ENCODE measurements at places on chromosomes 3 and 15.

GRCh38 chr3:52110502-52110901 is 43.7 kb downstream of the POC1A start:
- DNase-seq = no peak

- no peak for DNase-seq
Observed at GRCh38 chr3:158991146-158991705, 189.4 kb downstream of the MFSD1 start.

- no peak for DNase-seq
Observed at GRCh38 chr3:171895900-171896299, 52.8 kb downstream of the TMEM212 start.

- DNase-seq = no peak
Observed at GRCh38 chr3:198107840-198108734, 148.1 kb downstream of the LMLN start.

DNA sequence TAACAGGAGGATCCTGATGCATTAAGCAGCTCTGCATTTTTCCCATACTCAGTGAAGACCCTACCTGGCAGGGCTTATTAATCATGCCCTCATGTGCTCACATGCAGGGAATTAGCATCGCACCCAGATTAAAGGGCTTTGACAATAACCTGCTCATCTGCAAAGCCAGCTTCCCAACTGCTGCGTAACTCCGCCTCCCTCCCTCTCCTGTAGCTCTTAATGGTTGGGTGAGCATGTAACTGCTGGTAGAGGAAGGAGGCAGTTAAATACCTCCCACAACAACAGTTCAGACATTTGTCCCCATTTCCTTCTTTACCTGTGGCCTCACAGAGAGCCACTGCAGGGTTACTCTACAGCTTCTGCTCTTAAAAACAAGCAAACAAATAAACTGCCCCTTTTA is 203.6 kb upstream of the WNT5A start:
- no peak for DNase-seq

DNA sequence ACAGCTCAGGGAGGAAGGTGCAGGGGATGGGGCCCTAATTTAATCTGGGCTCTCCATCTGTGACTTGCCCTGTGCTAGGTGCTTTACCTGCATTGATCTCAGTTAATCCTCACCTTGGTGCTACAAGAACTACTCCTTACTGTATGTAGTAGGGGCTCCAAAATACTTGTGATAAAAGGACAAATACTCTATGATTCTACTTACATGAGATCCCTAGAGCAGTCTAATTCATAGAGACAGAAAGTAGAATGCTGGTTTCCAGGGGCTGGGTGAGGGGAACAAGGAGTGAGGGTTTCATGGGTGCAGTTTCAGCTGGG is 67.2 kb downstream of the SLC6A1 start:
- no peak for DNase-seq

- DNase-seq = no peak
Observed at GRCh38 chr3:39501968-39502837, 34.7 kb downstream of the MOBP start.

DNA sequence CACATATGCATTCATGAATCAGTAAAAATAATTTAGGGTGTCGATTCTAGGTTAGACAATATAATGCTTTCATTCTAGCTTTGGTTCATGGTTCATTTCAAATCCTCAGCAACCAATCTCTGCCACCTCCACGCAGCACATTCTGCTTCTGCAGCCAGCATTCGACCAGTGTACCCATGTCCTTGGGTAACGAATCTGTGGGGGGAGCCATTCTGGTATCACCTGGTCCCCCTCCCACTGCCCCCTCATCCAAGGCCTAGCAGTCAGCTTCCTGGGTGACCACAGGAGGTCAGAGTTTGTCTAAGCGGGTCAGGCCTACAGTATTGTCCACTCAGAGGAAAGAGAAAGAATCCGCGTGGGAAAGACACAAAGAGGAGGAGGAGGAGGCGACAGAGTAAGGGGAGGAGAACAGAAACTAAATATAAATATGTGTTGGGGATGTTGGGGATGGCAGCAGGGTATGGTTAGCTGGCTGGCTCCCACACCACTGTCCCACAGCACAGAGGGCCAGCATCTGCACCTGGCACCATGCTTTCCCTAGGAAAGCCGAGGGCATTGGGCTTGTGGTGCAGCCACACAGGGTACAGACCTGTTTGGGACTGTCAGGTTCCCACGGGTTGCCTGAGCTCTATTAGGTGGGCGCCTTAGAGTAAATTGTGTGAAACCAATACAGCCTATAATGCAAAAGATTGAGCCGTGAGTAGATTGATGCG is 12.1 kb downstream of the PAK6 start:
- DNase-seq = no peak

DNA sequence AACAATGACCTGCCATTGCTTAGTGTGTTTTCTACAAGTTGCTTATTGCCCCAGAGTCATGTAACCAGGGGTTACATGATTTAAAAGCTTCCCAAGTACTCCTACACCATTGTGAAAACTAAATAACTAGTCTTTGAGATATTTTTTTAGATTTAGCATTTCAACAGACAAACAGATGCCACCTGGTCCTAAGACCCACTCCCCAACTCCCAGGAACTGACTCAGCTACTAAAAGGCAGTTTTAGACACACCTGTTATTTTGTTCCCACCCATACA is 28.1 kb upstream of the KBTBD12 start:
- DNase-seq = no peak

DNA sequence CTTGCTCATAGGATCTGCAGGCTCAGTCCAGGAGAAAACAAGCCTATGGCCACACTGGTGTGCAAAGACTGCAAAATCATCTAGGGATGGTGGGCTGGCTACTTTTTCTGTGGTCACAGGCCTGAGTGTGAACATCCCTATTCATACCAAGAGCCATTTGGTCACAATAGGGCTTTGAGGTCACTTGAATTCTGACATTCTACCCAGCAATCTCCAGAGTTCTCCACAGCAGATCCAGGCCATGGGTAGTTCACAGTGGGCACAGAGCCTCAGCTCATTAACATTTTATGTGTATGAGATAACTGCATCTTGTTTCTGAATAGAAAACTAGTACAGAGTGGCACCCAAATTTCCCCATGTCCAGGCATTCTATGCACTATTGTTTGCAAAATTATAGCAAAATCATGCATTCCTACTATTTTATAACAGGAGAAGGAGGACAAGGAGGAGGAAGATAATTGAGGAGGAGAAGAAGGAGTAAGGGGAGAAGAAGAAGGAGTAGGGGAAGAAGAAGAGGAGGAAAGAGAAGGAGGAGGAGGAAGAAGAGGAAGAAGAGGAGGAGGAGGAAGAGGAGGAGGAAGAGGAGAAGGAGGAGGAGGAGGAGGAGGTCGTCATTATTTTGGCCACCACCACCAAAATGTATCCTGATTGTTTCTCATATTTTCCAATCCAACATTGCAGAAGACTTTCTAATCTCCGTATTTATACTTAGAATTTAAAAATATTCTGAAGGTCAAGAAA is 129.0 kb downstream of the SEMA6D start:
- DNase-seq = no peak

DNA sequence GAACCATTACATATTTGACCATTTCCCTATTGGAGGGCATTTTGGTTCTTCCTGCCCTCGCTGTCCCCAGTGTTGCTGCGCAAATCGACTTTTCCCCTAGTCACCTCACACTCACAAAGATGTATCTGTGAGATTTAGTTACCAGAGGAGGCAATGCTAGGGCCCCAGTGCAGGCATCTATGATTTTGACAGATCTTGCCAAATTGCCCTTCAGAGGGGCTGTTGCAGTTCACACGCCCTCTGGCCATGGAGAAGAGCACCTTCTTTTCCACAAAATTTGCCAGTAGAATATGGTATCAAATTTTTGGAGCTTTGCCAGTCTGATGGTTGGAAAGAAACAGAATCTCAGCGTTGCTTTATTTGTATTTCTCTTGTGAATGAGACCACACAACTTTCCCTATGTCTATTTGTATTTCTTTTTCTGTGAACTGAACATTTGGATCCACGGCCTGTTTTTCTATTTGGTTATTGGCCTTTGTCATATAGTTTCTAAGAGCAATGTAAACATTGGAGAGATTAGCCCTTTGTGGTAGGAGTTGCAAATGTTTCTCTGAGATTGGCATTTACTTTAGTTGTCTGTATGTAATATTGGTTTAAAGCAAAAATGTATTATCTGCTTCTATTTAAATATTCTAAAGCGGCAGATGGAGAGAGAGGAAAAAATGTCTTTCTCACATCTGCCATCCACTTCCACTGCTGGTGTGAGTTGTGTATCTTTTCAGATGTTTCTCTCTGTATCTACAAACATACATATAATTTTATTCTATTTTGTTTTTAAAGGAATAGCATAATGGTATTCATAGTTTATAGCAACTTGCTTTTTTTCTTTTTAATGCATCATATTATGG is 66.1 kb downstream of the DNASE1L3 start:
- no peak for DNase-seq

DNA sequence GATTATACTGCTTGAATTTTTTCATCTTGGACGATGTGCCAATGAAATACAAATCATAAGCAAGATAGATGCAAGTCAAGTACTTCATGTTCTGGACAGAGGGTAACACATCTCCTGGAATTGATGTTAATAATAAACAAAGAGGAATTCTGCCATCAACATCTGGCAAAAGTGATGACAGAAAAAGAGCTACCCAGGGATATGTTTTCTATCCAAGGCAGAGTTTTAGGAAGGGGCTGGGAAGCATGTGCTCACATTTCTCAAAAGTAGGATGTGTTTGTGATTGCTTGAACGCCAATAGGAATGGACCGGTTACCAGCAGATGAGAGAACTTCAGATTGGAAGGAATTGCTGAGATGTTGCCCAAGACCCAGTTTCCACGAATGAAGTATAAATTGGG is 242.6 kb upstream of the AGTR1 start:
- no peak for DNase-seq

DNA sequence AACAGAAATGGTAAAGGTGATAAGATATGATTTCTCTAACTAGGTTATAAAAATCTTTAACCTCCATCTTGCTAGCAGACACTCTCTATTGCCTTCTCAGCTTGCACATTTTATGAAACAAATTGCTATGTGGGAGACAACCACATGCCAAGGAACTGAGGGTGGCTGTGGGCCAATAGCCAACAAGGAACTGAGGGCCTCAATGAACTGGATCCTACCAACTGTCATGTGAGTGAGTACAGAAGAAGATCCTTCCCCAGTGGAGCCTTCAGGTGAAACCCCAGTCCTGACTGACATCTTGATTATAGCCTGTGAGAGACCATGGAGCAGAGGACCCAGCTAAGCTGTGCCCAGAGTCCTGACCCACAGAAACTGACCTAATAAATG is 129.2 kb upstream of the LRIG1 start:
- no peak for DNase-seq

GRCh38 chr3:58351920-58352319 is 19.2 kb downstream of the PXK start:
- no peak for DNase-seq

DNA sequence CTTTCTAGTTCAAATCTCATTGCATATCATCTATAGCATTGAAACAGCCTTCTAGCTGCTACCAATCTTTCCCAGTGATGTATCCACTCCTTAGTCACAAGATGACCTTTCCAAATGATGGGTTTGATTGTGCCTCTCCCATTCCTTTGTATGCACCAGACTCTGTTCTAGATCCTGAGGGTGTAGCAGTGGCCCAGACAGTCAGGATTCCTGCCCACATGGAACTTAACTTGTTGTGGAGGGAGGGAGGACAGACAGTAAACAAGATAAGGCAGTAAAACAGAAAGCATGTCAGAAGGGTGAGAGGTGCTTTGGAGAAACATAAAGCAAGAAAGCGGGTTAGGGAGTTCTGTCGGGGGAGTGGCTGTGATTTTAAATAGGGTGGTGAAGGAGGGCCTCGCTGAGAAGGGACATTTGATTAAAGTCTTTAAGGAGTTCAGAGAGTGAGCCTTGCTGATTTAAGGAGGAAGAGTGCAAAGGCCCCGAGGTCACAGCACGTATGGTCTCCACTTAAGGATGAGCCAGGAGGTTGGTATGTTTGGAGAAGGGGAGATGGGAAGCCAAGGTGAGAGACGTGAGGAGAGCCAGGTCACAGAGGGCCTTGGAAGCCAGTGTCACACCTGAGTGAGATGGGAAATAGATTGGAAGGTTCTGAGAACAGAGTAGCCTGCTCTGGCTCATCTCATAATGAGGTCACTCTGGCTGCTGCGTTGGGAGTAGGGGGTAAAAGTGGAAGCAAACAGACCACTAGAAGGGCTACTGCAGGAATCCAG is 38.3 kb downstream of the FAM43A start:
- DNase-seq = no peak

DNA sequence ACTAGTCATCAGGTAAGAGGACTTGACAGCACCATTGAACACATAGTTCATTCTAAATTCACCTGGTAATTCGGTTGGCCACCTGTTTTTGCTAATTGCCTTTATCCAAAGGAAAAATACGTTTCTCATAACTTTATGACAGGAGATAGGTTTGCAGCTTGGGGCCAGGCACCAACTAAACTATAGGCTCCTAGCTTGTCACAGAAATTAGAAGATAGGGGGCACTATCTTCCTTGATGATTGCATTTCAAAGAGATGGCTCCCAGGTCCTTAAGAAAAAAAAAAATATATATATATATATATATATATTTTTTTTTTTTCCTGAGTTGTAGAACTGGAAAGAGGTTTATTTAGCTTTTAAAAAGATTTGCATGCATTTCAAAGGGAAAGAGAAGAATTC is 563.6 kb downstream of the NAALADL2 start:
- no peak for DNase-seq

DNA sequence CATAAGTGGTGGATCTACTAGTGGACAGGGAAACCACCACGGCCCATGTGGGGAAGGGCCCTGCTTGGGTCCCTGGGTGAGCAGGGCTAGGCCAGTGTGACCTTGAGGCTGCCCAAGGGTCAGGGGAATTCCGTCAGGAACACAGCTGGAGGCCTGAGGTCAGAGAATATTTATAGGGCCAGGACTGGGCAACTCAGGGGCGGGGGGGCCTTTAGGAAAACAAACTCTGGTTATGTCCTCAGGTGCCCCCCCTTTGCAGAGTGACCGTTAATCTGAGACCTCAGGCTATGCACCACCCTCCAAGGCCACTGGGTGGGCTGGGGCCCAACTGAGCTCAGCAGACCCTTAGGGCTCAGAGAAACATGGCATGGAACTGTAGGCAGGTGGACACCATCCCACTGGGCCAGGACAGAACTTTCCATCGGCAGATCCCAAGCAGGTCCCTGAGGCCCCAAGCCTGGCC is 2.5 kb downstream of the TWF2 start:
- DNase-seq = no peak

GRCh38 chr3:49092938-49093852 is 676 bp downstream of the QRICH1 start:
- DNase-seq = peak; percentile 71

DNA sequence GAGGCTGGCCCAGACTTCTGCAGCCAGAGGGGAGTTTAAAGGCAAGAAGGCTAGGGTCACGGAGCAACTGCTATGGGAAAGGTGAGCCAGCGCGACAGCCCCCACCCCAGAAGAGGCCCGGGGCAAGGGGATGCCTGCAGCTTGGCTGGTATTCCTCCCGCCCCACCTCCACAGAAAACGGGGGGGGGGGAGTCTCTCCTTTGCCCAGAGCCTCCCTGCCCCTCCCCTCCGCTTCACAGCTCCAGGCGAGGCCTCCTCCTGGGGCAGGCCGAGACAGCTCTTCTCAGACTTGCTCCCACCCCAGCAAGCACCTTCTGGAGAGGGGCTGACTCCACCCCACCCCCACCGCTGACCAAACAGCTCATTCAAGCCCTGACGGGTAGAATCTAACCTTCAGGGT is 13.4 kb downstream of the ANP32A start:
- no peak for DNase-seq
